CD14-positive monocyte (primary cell): ENCODE measurements at places on chromosomes 7 and 10.
A peak's percentile ranks its signal among the peaks of the same experiment; 100 is the strongest.

GRCh38 chr10:7410862-7411670, at the start of gene SFMBT2:
Gene SFMBT2, minus strand, starts transcription at chr10:7411034. Its CDS starts 29,136 bp downstream, at chr10:7381898.
- peak; percentile 70 for DNase-seq

- DNase-seq, result no peak
Measured at GRCh38 chr10:23918090-23918723, 290.7 kb upstream of the KIAA1217 start.

DNA sequence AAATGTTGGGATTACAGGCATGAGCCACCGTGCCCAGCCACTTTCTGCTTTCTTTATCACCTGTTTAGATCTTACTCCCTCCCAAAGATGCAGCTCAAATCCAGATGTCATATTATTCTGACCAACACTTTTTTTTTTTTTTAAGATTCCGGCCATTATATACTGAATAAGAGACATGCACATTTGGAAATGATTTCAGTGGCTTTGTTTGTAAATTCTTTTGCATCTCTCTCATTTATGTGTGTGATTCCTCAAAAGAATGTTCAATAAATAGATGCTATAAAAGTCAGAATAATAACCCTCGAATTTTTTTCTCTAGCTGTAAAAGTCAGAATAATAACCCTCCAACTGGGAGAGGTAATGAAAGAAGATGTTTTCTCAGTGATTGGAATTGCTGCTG, 25.4 kb downstream of the HECW1 start:
- DNase-seq, result no peak

- DNase-seq, result no peak
Measured at GRCh38 chr7:139294951-139295575, 46.1 kb upstream of the FMC1 start.
